ENCODE measurements at places on chromosomes 4 and X.
A peak's percentile ranks its signal among the peaks of the same experiment; 100 is the strongest.

DNA sequence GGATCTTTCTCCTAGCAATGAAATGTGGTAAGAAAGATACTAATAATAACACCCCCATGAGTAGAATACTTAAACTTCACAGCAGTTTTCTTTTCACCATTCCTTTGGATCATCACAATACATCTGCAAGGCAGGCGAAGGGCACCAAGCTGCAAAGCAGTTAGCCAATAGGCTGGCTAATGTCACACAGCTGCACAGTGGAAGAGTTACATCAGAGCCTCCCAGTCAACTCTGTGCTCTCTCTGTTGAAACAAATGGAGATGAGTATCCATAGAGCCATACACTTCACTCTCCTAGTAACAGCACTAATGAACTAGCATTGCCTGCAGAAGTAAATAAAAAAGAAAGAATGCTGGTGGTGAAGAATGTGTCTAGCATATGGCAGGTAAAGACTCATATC lies 139.0 kb downstream of the ATG4A start:
- no peak for DNase-seq

- no peak for DNase-seq
These were observed 75.1 kb downstream of the CEP44 start for GRCh38 chr4:174358829-174359228.

GRCh38 chrX:146754268-146754667 lies 55.3 kb upstream of the CXorf51B start:
- no peak for DNase-seq

DNA sequence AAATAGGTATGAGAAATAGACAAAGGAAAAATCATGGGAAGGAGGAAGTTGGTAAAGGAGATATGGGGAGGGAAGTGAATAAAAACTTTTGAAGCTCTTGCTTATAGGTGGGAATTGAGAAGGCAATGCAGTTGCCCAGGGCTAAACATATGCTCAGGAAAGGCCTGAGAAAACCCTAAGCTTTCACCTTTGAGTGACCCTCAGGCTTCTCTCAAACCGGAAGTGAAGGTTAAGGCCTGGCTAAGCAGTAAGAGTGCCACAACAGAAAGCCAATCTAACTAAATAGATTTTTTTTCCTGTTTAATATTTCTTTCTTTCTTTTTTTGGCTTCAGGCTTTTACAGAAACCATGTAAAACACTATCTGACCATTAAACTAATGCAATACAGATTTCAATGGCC lies 69.5 kb upstream of the GABRA3 start:
- no peak for DNase-seq

- no peak for DNase-seq
These were observed 84.2 kb upstream of the HS3ST1 start for GRCh38 chr4:11512871-11513270.

DNA sequence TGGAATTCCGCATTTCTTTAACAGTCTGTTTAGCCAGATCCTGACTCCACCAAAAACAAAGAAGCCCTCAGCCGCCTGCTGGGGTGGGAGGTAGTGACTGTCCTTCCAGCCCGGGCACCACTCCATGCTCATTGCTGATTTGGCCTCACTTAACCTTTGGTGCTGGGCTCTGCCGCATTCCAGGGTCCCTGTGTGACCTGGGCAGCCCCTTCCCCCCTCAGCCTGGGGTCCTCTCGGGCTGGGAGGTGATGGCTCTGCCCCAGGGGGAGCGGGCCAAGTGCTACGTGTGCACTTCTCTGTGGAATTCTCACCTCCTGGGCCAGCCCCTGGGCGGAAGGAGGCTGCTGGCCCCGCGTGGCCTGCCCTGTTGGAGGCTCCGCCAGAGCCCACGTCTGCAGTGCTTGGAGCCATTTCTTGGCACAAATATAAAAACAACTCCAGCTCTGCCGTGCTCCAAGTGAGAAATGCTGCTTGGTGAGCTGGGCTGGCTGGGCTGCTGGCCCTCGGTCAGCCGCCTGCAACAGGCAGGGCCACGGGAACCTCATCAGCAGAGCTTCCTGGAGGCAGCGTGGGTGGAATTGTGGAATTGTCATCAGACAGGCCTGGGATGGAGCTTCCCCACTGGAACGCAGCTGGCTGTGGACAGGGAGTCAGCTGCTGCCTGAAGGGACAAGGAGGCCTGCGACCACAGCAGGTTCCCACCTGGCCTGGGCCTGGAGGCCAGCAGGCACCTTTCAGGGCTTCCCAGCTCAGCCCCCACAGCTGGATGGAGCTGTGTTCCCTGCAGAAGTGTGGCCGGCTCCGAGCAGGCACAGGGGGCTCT lies 66.0 kb downstream of the TRMT44 start:
- no peak for DNase-seq

- no peak for DNase-seq
These were observed 113.5 kb upstream of the FAM9A start for GRCh38 chrX:8914681-8915080.

DNA sequence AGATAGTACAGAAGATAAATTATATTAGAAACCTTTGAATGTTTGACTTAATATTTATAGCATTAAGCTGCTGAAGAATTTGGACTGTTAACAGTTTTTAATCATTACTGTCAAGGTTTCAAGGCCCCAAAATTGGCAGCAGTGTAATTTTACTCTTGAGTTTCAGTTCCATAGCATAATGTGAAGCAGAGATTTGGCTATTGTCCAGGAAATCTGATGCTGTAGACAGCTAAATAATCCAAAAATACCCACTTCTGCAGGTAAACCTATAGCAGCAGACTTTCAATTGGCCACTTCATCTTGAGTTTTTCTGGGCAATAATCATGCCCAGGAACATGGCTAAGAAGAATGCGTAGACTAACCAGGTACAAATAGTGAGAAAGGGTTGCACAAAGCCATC lies 85.0 kb downstream of the RCHY1 start:
- no peak for DNase-seq

DNA sequence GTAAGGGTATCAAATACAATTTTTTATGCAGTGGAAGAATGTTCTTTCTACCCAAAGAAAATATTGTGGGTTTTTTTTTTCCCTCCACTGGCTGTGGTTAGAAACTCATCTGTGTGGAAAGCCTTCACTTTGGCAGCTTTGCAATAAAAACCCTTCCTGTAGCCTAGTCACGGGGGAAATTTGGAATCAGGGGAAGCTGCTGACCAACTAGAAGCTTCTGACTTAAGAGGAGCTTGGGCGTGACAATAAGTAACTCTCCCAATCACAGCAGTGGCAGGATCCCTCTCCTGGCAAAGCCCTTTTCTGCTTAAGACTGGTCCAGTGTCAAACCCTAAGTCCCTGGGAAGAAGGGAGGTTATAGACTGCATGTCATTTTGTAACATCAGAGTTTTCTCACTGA lies 87.9 kb downstream of the LRRC66 start:
- no peak for DNase-seq

DNA sequence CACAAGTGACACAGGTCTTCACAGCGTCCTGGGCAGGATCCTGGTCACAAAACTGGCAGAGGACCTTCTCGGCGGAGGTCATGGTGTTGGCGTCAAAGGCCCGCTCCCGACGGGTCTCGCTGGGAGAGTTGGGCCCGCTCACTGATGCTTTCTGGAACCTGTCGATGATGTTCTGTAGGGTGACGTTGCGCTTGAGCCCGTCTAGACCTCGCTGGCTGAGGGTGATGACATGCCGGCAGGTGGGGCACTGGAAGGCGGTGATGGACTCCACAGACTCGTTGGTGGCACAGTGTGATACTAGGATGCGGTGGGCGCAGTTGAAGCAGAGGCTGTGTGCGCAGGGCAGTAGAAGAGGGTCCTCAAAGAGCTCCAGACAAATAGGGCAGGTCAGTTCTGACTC lies 53.2 kb downstream of the MID1 start:
- DNase-seq, result no peak

DNA sequence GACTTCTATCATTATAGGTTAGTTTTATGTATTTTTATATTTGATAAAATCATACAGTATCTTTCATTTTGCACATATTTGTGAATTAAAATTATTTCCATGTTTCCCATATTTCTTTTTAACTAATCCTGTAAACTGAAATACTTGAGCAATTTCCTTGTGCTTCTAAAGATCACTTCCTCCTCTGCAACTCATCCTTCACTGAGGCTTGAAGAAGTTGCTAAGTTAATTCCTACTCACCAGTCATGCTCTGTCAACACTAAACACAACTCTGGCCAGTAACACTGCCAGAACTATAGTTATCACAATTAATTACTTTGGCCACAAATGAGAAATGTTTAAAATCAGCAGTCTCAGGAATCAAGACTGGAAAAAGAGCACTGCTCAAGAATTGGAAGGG lies 6.7 kb downstream of the SPATA4 start:
- no peak for DNase-seq

- peak; percentile 22 for DNase-seq
These were observed 4.0 kb downstream of the HERC6 start for GRCh38 chr4:88382621-88383020.

GRCh38 chr4:169583563-169583962 lies 28.8 kb downstream of the NEK1 start:
- DNase-seq, result no peak

DNA sequence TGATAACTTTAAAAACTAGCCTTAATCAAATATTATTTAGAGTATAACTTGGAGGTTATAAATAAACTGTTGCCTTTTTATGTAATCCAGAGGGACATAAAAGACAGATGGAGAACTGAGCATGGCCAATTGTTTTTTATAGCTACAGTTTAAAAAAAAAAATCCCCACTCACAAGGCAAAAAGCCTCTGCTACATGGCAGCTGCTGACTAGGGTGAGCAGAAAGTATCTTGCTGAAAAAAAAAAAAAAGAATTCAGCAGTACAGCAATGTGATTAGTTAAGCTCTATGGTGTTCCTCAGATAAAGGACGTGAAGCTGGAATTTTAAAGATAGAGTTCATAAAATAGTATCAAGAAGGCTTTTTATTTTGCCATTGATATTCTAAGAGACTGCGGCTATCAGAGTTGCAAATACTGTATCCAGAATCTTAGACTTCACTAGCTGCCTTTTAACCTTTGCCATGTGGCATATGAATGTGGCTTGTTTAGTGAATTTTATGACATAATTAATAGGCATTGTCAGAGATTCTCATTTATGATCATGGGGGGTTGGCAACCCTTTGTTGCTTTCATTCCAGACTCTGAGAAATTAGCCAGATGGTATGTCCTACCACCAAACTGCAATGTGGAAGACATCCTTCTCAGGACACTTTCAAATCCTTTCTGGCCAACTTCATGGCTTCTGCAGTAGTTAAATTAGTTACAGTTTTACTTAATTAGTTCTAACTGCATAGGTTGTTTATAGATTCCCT lies 498.0 kb downstream of the STPG2 start:
- DNase-seq, result no peak

- no peak for DNase-seq
These were observed 8.1 kb upstream of the SAP30 start for GRCh38 chr4:173362666-173363065.

- peak; percentile 65 for DNase-seq
These were observed 104.9 kb downstream of the FAM53A start for GRCh38 chr4:1579001-1579900.

GRCh38 chr4:145882604-145883003 lies 56.0 kb downstream of the ZNF827 start:
- DNase-seq, result no peak

GRCh38 chrX:19721726-19722370 lies 165.6 kb downstream of the SH3KBP1 start:
- no peak for DNase-seq

DNA sequence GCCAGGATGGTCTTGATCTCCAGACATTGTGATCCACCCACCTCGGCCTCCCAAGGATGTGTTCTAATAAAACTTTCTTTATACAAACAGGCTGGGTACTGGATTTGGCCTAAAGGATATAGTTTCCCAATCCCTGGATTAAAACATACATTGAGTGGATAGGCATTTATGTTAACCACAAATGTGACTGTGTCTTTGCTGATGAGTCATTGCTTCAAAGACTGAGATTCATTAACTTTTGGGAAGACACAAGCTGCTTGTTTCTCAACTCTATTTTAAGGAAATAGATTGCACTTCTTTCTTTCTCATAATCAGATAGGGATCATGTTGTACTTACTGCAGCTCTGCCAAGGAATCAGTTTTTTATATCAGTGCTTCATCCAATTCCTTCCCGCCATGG lies 131.3 kb upstream of the AGA start:
- no peak for DNase-seq

- DNase-seq, result no peak
These were observed 97.7 kb downstream of the DGKK start for GRCh38 chrX:50372966-50373365.

GRCh38 chrX:131279197-131279596 lies 9.9 kb downstream of the IGSF1 start:
- DNase-seq, result no peak

GRCh38 chrX:19911784-19912183 lies 24.4 kb upstream of the SH3KBP1 start:
- DNase-seq, result no peak

- no peak for DNase-seq
These were observed 93.4 kb downstream of the NHSL2 start for GRCh38 chrX:72003811-72004750.

GRCh38 chrX:118251271-118251670 lies 94.6 kb upstream of the WDR44 start:
- DNase-seq, result no peak

DNA sequence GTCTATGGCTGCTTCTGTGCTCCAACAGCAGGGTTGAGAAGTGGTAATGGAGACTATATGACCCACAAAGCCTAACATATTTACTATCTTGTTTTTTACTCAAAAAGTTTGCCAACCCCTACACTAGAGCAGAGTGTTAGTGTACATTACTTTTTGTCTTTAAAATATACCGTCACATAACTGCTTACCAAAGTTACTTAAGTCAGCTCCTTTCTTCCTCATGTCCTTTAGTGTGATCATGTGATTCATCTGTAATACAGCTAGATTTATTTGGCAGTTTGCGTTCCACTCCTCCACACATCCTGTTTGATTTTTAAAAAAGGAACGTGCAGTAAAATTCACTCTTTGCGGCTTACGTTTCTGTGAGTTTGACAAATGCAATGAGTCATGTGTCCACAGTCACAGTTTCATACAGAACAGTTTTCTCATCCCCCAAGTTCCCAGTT lies 162.4 kb upstream of the GPRIN3 start:
- no peak for DNase-seq

DNA sequence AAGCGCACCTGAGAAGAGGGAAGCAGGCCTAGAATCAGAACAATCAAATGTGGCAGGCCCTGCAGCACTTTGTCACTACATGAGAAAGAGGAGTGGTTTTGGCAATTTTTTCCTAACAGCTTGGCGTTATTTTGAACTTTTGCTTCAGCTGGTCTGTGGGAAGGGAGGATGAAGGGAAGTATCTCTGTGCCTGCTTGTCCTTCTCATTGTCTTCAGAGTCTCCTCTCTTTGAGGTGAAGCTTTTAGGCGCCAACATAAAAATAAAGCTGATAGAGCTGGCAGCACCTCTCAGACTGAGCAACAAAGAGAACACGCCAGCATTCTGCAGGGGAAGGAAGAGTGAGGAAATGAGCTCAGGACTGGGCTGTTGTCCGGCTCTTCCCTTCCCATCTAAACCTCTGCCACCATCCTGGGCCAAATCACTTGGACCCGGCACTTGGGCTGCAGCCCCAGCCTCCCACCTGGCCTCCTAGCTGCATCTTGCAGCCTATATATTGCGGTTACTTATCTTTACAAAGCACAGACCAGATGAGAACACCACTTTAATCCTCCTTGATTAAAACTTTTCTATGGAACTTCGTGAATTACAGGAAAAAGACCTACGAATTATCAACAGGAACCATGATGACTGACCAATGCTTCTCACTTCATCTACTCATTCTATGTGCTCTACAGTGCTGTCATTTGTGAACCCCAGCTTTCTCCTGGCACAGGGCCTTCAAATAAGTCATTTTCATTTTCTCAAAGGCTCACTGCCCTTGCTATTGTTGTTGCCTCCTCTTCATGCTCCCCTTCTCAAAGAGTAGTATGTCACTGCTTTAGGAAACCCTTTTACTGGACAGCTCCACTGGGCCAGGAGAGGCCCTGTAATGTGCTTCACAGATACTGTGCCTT lies 476.4 kb upstream of the HS3ST1 start:
- DNase-seq, result no peak
